ENCODE measurements at places on chromosomes 7 and 10. TPM values are rescaled to one million over a fixed set of nuclear protein-coding genes. Genes with fewer than 3 reads are reported as not detected.

The HOXA5 gene
- total RNA-seq, result 23.5 TPM

The HSPA12A gene
- 3.0 TPM for total RNA-seq

The CCNY gene
- total RNA-seq, result 73.6 TPM

The LIPJ gene
- total RNA-seq, result not detected

The ANKRD22 gene
- not detected for total RNA-seq

The ADAM12 gene
- total RNA-seq, result 15.4 TPM

The KMT2E gene
- total RNA-seq, result 36.3 TPM

The OAT gene
- total RNA-seq, result 97.1 TPM

The RADIL gene
- total RNA-seq, result 3.4 TPM

The PAX4 gene
- total RNA-seq, result not detected

The ABCC2 gene
- 0.70 TPM for total RNA-seq

The OR2A5 gene
- total RNA-seq, result not detected

Measured in glomerular endothelial cell (primary cell).